ENCODE measurements at places on chromosomes 6 and 20.

DNA sequence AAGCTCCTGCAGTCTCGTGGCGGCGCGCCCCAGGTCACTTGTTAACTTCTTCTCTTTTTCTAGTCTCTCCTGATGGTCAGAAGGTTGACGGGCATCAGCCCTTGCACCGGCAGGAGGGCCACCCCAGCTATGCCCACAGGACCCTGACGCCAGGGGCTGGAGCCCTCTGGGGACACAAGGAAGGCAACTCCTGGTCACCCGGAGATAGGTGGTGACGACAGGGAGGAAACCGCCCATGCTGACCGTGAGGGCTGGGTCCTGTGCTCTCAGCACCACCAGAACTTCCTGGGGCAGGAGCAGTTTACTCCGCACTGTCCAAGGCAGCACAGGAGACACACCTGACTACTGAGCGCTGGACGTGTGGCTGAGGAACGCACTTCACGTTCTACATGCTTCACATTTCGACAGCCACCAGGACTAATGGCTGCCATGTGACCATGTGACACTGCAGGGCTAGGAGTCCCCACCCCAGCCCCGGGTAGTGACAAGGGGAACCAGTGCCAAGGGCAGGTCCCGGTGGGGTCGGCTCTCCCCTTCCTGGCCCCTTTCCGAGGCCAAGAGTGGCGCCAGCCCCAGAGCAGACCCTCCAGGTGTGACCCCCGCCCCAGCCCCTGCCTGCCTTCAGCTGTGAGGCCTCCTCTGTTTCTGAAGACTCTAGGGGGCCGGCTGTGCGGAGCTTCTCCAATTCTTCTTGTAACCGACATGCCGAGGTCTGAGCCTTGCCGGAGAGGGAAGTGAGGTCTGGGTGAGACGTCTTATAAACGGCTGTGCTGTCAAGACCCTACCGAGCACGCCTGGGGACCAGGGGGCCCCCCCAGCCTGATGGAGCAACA lies 45.2 kb downstream of the DSTN start:
- DNase-seq, result no peak

- no peak for DNase-seq
These were observed 24.9 kb upstream of the ITCH start for GRCh38 chr20:34337982-34338726.

DNA sequence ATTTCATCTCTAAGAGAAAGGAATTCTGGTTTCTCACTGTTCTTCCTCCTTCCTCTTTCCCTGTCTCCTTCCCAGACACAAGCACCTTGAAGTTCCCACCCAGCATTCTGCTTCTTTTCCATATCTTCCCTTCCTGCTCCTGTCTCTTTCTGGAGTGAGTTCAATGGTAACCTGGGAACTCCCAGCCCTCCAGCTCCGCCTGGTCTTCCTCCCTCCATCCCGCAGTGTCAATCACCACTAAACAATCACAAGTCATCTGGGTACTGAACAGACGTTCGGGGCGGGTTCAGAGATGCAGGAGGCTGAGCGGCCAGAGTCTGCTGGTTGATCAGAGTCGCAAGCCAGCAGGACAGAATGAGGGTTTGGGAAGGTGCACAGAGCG lies 7.7 kb downstream of the TTBK1 start:
- no peak for DNase-seq

DNA sequence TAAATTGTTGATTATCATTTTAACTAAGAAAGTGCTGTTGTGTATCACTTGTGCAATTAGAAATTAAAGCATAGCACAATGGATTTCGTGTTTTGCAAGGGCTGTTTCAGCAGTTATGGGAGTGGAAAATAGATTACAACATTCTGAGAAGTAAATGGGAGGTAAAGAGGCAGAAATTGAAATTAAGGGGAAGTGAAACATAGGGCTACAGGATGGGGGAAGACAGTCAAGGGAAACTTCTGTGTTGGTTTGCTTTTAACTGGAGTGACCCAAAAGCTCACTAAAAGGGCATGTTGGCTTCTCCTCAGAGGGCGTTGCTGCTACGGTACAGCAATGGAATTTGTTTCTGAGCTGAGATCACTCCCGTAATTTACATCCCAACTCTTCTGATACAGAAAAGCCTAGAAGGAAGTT lies 147.5 kb downstream of the BCAS1 start:
- no peak for DNase-seq

DNA sequence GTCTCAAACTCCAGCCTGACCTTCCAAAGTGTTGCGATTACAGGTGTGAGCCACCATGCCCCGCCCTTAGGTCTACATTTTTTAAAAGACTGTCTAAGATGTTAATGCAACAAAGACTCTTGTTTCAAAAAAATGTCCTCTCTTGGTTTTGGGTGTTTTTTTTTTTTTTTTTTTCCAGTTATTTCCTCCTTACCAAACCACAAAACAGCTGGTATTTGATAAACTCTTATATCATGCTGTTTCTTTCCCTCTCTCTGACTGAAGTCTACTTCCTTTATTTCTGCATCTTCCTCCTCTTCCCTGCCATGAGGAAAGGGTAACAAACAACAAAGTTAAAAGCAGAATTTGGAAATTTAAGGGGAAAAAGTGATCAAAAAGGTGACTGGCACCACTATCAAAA lies 21.2 kb downstream of the STK38 start:
- DNase-seq, result no peak

GRCh38 chr20:44967207-44967807 lies 995 bp downstream of the STK4 start:
- no peak for DNase-seq

GRCh38 chr6:89045011-89045387 lies 35.6 kb upstream of the PNRC1 start:
- no peak for DNase-seq

DNA sequence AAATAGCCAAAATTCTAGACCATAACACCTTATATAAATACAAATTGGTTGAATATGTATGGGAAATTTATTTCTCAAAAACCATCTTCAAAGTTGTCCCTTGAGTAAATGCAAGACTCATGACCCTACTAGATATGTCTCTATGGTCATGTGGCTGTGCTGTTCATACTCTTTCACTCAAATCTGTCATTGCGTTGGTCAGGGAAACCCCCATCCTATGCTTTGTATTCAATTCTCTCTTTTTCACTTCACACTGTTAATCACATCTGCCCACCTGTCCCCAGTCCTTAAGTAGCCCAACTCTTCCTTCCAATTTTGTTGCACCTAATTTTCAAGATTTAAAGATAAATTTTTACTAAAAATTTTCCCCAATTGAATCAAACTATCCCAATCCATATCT lies 51.0 kb downstream of the RPS12 start:
- DNase-seq, result no peak

- no peak for DNase-seq
These were observed 11.5 kb downstream of the NFKBIL1 start for GRCh38 chr6:31558631-31559500.

DNA sequence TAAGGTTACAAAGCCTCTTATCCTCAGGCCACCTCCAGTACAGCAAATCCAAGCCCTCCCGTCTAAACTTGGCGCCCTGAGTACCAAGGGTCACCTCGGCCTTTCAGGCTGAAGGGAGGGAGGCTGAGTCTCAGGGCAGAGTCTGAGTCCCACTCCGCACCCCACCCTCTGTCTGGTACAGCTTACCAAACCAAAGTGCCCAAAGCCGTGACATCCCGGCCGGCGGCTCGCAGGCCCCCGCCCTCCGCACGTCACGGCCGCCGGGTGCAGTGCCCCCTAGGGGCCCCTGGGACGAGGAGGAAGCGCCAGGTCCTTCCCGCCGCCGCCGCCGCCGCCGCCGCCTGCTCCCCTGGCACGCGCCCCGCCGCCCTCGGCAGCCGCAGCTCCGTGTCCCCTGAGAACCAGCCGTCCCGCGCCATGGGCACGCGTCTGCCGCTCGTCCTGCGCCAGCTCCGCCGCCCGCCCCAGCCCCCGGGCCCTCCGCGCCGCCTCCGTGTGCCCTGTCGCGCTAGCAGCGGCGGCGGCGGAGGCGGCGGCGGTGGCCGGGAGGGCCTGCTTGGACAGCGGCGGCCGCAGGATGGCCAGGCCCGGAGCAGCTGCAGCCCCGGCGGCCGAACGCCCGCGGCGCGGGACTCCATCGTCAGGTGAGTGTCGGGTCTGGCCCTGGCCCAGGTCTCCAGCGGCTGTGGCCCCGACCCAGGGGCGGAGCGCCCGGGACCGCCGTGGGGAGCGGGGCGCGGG lies at the start of gene MTHFD1L:
Gene MTHFD1L, plus strand, starts transcription at position 297 of the 741 bp plus-strand sequence. Its CDS starts 121 bp downstream, at position 418.
- DNase-seq, result peak; percentile 43

- no peak for DNase-seq
These were observed 5.8 kb upstream of the TBXT start for GRCh38 chr6:166173281-166173951.

GRCh38 chr6:169324656-169325459 lies 71.2 kb upstream of the THBS2 start:
- no peak for DNase-seq

DNA sequence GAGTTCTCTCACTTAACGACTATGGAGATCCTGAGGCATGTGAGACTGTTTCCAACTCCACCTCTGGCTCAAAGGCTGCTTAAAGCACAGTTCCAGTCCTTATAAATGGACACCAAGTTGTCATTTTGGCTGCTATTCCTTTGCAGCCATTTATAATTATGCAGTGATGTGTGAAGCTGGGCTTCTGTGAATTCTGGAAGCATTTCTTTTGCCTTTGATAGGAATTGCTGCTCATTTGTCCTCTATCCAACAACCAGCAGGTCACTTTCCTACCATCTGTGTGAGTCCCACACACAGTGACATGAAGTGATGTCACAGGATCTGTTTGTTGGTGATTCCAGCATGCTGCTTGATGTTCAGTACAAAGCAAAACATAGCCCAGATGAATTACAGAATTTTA lies 28.5 kb upstream of the EFHC1 start:
- no peak for DNase-seq

DNA sequence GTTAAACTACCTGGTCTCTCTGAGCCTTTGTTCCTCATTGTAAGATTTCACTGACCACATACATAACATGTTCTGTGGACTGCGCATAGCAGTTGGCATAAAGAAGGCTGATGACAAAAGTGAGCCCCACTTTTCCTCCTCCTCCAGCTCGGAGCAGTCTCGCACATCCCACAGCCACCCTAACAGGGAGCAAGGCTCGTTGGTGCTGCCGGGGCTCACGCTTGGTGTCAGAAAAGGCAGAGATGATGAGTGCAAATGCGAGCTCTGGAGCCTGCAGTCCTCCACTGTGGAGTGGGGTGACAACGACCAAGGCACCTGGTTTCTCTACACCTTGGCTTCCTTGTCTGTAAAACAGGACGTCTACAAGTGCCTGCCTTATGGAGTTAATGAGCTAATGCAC lies 9.7 kb downstream of the TGM3 start:
- no peak for DNase-seq

- DNase-seq, result no peak
These were observed 35.3 kb downstream of the EZR start for GRCh38 chr6:158783851-158784250.

DNA sequence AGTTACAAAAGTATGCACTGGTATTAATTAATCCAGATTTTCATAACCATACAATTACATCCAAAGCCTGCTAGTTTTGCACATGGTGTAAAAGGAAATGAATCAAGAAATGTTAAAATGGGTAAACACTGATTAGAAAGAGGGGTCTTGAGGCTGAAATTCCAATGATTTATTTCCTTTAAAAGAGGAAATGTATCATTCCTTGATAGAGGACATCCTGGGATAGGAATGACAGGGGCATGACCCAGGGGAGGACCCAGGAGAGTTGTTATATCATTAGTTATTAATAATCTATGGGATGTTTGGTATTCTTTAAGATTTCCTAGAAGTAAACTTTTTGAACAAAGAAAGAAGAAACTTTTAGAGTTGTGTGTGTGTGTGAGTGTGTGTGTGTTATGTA lies 18.2 kb downstream of the AK9 start:
- no peak for DNase-seq

DNA sequence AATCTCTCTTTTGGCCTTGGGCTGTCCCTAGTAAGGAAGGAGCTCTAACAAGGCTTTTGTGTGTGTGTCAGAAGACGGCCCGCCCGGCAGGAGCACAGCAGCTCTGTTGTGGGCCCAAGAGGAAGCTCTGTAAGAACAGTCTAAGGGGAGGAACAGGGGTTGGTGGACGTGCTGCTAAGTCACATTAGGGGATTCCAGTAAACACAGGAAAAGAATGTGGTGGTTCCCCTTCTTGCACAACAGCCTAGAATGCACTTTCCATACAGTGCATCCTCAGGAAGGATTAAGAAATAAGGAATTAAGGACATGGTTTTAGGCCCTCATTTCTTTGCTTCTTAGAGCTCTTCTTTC lies 114.5 kb downstream of the RNF144B start:
- DNase-seq, result no peak

DNA sequence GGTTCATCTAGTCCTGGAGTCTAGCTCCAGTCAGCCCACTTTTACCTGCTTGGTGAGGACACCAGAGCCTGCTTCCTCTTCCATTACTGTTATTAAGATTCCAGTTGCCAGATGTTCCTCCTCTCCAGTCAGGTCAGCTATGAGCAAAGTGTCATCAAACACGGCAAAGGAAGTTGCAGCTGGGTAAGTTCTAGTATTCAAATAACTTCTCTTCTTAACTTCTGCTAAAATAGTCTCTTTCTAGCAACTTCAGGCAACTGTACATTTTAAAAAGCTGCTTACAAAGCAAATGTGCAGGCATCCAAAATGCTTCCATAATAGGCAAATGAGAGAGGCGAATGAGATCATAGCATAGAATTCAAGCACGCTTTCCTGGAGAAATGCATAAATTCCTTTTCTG lies 18.4 kb upstream of the MRPS18A start:
- no peak for DNase-seq

GRCh38 chr20:61986762-61987321 lies 78.8 kb downstream of the TAF4 start:
- no peak for DNase-seq

GRCh38 chr6:39558591-39559190 lies 166.5 kb downstream of the KIF6 start:
- no peak for DNase-seq

DNA sequence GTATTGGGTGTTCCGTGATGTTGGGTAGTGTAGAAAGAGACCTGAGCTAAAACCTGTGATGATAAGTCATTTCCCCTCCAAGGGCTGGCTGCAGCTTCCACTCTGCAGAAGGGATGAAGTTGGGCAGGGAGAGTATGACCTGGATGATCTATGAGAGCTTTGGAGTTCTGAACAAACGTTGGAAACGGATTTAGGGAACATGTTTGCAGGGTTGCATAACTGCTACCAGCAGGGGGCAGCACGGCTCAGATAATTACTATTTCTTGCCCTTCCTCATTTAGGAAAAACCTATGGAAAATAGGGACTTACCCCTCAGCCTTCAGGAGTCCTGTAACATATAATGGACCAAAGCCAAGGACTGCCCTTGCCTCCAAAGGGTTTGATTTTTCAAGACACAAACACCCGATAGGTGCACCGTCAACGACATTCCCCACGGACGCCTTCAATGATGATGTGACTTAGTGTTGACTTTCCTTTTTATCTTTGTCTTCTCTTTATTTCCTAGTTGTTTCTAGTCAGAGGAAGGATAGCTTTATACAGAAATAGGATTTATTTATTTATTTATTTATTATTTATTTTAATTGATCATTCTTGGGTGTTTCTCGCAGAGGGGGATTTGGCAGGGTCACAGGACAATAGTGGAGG lies 164.9 kb upstream of the SASH1 start:
- no peak for DNase-seq

- no peak for DNase-seq
These were observed 618.5 kb downstream of the C6orf118 start for GRCh38 chr6:164690702-164691500.

Data from stimulated activated CD8-positive, alpha-beta memory T cell treated with anti-CD3 and anti-CD28 coated beads, Interleukin-7, amount 100 ng/mL, for 1 hour (primary cell).